ENCODE measurements at places on chromosomes 16 and 17.

DNA sequence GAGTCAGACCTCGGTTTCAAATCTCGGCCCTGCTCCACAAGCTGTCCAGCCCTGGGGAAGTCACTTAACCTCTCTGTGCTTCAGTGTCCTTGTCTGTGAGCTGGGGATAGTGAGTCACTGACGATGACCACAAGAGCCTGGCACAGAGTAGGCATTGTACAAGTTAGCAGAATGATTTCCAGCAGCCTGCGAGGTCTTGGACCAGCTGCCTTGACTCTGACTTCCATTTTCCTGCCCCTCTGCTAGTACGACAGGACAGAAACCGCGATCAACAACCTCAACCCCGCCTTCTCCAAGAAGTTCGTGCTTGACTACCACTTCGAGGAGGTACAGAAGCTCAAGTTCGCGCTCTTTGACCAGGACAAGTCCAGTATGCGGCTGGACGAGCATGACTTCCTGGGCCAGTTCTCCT, 20.7 kb downstream of the CPNE2 start:
- peak; percentile 80 for DNase-seq

GRCh38 chr16:77067900-77068299, 123.1 kb upstream of the MON1B start:
- no peak for DNase-seq

GRCh38 chr17:65360961-65361552, 200.4 kb downstream of the AXIN2 start:
- DNase-seq, result no peak

GRCh38 chr16:75928295-75928694, 202.0 kb upstream of the CPHXL start:
- no peak for DNase-seq

- DNase-seq, result peak; percentile 51
Measured at GRCh38 chr16:88437367-88437964, 15.6 kb upstream of the ZFPM1 start.

GRCh38 chr17:36612323-36612722, 10.9 kb downstream of the MRM1 start:
- no peak for DNase-seq

GRCh38 chr16:57536306-57537193, at the start of gene CCDC102A:
Gene CCDC102A (minus strand): TSS chr16:57536571. CDS start chr16:57529177, 7,394 bp downstream.
- no peak for DNase-seq

DNA sequence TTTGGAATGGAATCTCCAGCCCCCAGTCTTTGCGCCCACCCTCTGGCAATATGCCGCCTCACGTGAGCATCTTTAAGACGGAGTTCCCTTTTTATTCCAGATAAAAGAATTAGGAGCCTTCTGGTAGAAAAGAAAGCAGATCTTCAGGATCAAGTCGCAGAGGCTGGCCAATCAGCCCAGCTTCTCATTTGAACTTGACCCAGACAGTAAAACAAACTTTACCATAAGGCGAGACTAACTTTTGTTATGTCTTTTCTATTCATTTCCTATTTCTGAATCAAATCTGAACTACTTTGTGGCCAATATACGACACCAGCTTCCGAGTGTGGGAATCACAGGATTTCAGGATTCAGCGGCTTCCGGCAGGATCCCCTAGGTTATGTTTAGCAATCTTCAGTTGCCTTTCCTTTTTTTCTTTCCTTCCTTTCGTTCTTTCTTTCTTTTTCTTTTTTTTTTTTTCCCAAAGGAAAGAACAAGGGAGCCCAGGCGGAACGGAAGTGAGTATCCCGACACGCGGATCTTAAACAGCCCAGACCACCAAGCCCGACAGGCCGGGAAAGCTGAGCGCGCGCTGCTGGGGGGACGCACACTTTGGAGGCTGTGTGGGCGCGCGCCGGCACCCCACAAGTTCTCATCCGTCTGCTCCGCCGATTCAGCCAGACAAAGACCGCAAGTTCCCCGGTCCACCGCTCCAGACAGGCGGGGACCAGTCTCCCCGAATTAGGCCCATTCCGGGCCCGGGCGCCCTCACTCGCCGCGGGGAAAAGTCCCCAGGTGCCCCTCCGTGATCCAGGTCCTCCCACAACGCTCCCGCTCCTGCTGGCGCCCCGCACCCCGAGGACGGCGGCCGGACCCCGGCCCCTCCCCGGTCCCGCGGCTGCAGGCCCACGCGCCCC, 633 bp downstream of the TBC1D16 start:
- peak; percentile 37 for DNase-seq

GRCh38 chr17:64103391-64104364, 26.3 kb downstream of the ERN1 start:
- peak; percentile 39 for DNase-seq

- DNase-seq, result peak; percentile 73
Measured at GRCh38 chr17:37067555-37068111, 118.9 kb downstream of the AATF start.
